ENCODE measurements at places on chromosomes 5 and 9. TPM values are rescaled to one million over a fixed set of nuclear protein-coding genes. Genes with fewer than 3 reads are reported as not detected.

GFI1B gene
- not detected for total RNA-seq

UBE2QL1 gene
- not detected for total RNA-seq

SCGB3A2 gene
- total RNA-seq = not detected

CDKN2AIPNL gene
- total RNA-seq = 22.3 TPM

PCDHA1 gene
- not detected for total RNA-seq

OBP2B gene
- total RNA-seq = not detected

RBM18 gene
- 24.5 TPM for total RNA-seq

PAX5 gene
- total RNA-seq = 0.11 TPM

IL9 gene
- not detected for total RNA-seq

PRR16 gene
- total RNA-seq = not detected

LCN10 gene
- 0.34 TPM for total RNA-seq

GPR150 gene
- total RNA-seq = 0.48 TPM

MORN5 gene
- total RNA-seq = not detected

PCAT7 gene
- total RNA-seq = not detected

CCNJL gene
- total RNA-seq = not detected

GSN gene
- total RNA-seq = 2.7 TPM

CAVIN4 gene
- 0.66 TPM for total RNA-seq

LHX3 gene
- total RNA-seq = not detected

N4BP3 gene
- 2.7 TPM for total RNA-seq

GLRA1 gene
- not detected for total RNA-seq

UCK1 gene
- total RNA-seq = 28.6 TPM

MGAT4B gene
- total RNA-seq = 82.5 TPM

IFNA21 gene
- not detected for total RNA-seq

VCAN gene
- not detected for total RNA-seq

FBP2 gene
- not detected for total RNA-seq

CCL21 gene
- total RNA-seq = not detected

FAM200C gene
- total RNA-seq = 1.0 TPM

IFNB1 gene
- not detected for total RNA-seq

TERT gene
- 11.2 TPM for total RNA-seq

STARD4 gene
- total RNA-seq = 69.1 TPM

GPX3 gene
- not detected for total RNA-seq

GABRA6 gene
- not detected for total RNA-seq

CDH9 gene
- not detected for total RNA-seq

FGD3 gene
- 106 TPM for total RNA-seq

ZNF608 gene
- total RNA-seq = not detected

CDC25C gene
- 12.6 TPM for total RNA-seq

MEIKIN gene
- not detected for total RNA-seq

NUTM2G gene
- total RNA-seq = not detected

PLPPR1 gene
- total RNA-seq = not detected

COL27A1 gene
- 0.82 TPM for total RNA-seq

ANKRD55 gene
- total RNA-seq = 8.5 TPM

FABP6 gene
- not detected for total RNA-seq

OR2V1 gene
- not detected for total RNA-seq

GNA14 gene
- not detected for total RNA-seq

ZFP37 gene
- total RNA-seq = 0.32 TPM

TNFSF15 gene
- total RNA-seq = 0.64 TPM

SLC30A5 gene
- total RNA-seq = 42.9 TPM

ZBED3 gene
- 0.59 TPM for total RNA-seq

ALDOB gene
- not detected for total RNA-seq

FOXD4L5 gene
- not detected for total RNA-seq

OR1Q1 gene
- not detected for total RNA-seq

IFNA2 gene
- total RNA-seq = not detected

ARHGEF37 gene
- 0.80 TPM for total RNA-seq
